ENCODE measurements at places on chromosomes 3 and 15.

- no peak for DNase-seq
Measured at GRCh38 chr3:190718097-190718496, 144.4 kb downstream of the GMNC start.

GRCh38 chr3:169771497-169772304, 1.5 kb upstream of the MYNN start:
- DNase-seq = peak; percentile 81

GRCh38 chr3:194806991-194807630, 121.4 kb downstream of the FAM43A start:
- DNase-seq = peak; percentile 1

GRCh38 chr3:87855616-87856015, 203.2 kb downstream of the CGGBP1 start:
- DNase-seq = no peak

DNA sequence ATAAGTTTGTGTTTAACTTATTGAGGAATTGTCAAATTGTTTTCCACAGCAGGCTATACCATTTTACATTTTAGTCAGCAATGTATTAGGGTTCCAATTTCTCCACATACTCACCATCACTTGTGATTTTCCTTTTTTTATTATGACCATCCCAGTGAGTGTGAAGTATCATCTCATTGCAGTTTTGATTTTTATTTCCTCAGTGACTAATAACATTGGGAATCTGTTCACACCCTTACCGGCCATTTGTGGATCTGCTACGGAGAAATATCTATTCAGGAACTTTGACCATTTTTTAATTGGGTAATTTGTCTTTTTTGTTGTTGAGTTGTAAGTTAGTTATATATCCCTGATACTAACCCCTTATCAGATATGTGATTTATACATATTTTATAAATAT, 54.8 kb upstream of the LMCD1 start:
- DNase-seq = no peak

DNA sequence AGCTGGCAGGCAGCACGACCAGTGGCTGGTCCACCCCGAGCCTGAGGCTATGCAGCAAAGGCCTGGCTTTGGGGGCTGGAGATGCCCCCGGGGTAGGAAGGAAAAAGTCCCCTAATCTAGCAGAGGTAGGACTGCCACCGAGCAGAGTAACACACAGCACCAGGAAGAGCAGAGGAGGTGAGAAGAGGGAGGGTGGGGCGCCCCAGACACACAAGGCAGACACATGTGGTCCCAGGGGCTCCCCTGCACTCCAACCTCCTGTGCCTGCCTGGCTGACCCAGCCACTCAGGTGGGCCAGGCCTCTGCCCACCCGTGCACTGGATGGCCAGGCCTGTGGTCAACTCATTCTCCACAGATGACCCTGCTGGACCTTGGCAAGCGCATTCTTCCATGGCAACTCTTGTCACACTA, 112.4 kb downstream of the ADCY5 start:
- DNase-seq = no peak

DNA sequence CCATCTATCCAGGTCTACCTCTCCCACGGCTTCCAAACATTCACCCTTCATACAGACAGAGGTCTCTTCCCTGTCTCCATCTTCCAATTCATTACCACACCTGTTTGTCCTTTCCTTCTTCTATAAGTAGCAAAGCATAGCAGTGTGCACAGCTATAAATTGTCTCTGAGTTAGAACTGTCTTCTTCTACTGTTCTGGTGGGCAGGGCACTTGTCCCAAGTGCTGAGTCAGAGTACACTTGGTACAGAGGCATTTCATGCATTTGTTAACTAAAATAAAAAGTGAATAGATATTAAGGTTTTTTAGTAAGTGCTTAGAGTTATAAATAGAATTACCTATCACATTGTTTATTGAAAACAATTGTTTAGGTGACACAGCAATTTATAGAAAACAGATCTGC, 150.1 kb upstream of the CCDC54 start:
- no peak for DNase-seq

Measured in activated CD8-positive, alpha-beta memory T cell treated with anti-CD3 and anti-CD28 coated beads, Interleukin-2, amount 50 U/mL, for 48 hours (primary cell).